ENCODE measurements at places on chromosomes 13 and 19. TPM values are rescaled to one million over a fixed set of nuclear protein-coding genes. Genes with fewer than 3 reads are reported as not detected.

GRCh38 chr19:5313307-5313706 lies 27.3 kb downstream of the PTPRS start:
- no peaks in the 10 kb centered on the region for H3K4me1 ChIP-seq
- H3K36me3 ChIP-seq, result no peaks in the 10 kb centered on the region
- H3K4me3 ChIP-seq, result no peak overlapping the region

DNA sequence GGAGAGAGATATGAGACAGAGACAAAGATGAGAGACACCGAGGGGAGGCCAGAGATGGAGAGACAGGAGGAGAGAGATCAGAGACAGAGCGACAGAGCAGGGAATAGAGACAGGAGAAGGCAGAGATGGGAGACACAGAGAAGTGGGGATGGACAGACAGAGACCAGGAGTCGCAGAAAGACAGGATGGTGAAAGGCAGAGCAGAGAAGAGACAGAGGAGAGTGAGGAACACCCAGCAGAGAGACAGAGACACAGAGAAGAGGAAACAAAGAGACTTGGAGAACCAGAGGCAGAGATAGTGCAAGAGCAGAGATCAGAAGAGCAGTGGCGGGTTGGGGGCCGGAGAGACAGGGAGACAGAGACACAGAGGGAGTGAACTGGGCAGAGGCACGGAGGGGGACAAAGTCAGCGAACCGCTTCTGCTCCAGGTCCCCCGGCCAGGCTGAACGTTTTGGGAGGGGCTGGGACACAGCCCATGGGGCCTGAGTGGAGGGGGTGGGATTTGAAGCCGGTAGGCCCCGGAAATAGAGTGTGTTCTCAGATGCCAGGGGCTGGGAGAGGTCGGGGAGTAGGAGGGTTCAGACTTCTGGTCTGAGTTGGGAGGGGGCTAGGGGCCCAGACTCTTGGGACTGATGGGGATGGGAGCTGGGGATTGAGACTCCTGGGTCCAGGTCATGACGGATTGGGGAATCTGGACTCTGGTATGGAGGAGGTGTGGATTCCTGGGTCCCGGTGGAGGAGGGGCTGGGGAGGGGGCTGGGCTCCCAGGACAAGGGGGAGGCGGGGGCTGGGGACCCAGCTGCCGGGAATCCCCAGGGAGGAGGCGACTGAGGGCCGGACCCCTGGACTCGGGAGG lies 654 bp downstream of the ZNF579 start:
- peak; percentile 75 for DNase-seq
- peaks cover 5% of the 10 kb centered on the region for H3K27me3 ChIP-seq
- H3K4me3 ChIP-seq, result peak overlapping the region; percentile 87

- no peak overlapping the region for H3K27ac ChIP-seq
- peaks cover 12% of the 10 kb centered on the region for H3K27me3 ChIP-seq
Observed at GRCh38 chr19:44807162-44807561, 1.7 kb upstream of the BCAM start.

DNA sequence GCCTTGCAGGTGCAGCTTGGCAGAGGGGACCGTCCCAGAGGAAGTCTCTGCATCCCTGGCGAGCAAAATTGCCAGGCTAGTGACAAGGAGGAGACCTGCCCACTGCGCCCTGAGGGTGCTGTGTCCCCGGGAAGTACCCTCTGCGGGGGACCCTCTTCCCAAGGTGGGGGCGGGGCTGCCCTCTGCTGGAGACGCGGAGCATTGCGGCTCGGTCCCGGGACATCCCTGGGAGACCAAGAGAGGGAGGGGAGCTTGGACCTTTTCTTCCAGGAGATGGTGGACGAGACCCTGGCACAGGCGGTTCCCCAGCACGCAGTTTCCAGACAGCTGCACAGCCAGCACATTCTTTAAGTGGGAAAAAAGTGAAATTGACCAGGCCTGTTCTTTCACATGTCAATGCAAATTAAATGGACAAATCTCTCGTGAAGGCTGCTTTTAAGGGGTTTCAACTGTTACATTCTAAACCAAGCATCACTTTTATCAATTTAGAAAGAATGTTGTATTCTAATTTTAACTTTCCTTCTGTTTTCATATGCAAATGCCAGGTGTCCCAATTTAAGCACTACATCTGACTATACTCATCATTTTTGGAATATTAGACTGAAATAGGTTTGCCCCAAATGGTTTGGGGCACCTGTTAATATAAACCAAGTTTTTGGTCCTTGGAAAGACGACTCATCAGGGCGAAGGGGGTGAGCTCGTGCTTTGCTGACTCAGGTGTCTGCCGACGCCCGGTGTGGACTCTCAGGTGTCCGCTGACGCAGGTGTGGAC lies 60.7 kb downstream of the MCF2L start:
- no peaks in the 10 kb centered on the region for H3K36me3 ChIP-seq
- H3K4me3 ChIP-seq, result no peak overlapping the region
- H3K27me3 ChIP-seq, result no peaks in the 10 kb centered on the region
- no peak overlapping the region for H3K27ac ChIP-seq
- DNase-seq, result peak; percentile 81

DNA sequence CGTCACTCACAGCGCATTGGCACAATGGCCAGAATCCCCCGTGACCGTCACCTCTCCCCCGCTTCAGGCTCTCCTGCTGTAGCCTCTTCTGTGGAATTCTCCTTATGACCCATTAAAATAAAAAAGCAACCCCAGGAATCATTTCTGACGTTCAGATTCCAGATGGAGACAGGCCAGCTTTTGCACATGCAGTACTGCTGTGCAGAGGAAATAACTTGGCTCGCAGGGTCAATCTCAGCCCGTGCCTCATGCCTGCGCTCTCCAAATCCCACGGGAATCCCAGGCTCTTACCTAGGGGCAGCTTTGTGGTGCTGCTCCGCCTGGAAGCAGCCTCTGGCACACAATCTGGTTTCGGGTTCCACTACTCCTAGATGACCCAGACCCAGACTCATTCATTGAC lies 32.7 kb upstream of the SOX1 start:
- H3K27ac ChIP-seq, result no peak overlapping the region
- no peaks in the 10 kb centered on the region for H3K4me1 ChIP-seq
- no peaks in the 10 kb centered on the region for H3K36me3 ChIP-seq
- DNase-seq, result no peak

GRCh38 chr19:52237771-52238400 lies 31.5 kb upstream of the ZNF766 start:
- no peaks in the 10 kb centered on the region for H3K27me3 ChIP-seq
- peak; percentile 87 for DNase-seq
- H3K27ac ChIP-seq, result no peak overlapping the region
- no peaks in the 10 kb centered on the region for H3K4me1 ChIP-seq
- no peak overlapping the region for H3K4me3 ChIP-seq

GRCh38 chr19:10583036-10583776 lies 3.9 kb downstream of the AP1M2 start:
- peaks cover 14% of the 10 kb centered on the region for H3K4me1 ChIP-seq
- H3K27ac ChIP-seq, result no peak overlapping the region
- DNase-seq, result no peak

DNA sequence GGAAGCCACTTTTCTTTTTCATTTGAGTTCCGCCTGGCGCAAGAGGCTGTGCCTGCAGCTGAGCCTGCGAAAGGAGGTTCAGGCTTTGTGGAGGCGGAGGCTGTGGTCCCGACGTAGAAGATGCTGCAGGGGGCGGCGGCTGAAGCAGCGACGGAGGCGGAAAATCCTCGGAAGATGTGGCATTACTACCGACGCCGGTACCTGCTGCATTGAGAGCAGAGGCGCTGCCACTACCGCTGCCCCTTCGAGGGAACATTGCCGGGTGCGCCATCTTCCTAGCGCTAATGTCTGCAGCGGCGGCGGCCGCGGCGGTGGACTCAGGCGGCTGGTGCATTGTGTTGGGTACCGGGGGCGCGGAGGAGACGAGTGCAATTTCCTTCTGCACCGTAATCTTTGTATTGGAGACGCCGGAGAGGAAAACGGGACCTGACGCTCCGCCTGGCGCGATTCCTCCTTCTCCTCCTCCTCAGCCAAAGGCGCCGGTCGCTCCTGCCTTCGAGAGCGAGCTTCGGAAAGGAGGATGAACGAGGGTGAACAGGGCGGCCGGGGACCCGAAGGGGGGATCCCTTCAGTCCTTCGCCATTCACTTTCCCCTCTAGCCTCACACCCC lies at the start of gene TSC22D1:
Gene TSC22D1 (minus strand): TSS at position 590 of the 610 bp plus-strand sequence. CDS start 256 bp downstream, at position 334.
- DNase-seq, result peak; percentile 85
- peaks cover 30% of the 10 kb centered on the region for H3K4me1 ChIP-seq
- peak within 1 kb of the TSS; percentile 93 for H3K4me3 ChIP-seq
- peaks cover 14% of the 10 kb centered on the region for H3K36me3 ChIP-seq
- peak within 1 kb of the TSS; percentile 94 for H3K27ac ChIP-seq

GRCh38 chr13:52428295-52428694 lies 22.1 kb downstream of the VPS36 start:
- H3K4me1 ChIP-seq, result no peaks in the 10 kb centered on the region
- H3K27me3 ChIP-seq, result no peaks in the 10 kb centered on the region
- H3K4me3 ChIP-seq, result no peak overlapping the region
- DNase-seq, result no peak
- no peak overlapping the region for H3K27ac ChIP-seq
- peaks cover 53% of the 10 kb centered on the region for H3K36me3 ChIP-seq

DNA sequence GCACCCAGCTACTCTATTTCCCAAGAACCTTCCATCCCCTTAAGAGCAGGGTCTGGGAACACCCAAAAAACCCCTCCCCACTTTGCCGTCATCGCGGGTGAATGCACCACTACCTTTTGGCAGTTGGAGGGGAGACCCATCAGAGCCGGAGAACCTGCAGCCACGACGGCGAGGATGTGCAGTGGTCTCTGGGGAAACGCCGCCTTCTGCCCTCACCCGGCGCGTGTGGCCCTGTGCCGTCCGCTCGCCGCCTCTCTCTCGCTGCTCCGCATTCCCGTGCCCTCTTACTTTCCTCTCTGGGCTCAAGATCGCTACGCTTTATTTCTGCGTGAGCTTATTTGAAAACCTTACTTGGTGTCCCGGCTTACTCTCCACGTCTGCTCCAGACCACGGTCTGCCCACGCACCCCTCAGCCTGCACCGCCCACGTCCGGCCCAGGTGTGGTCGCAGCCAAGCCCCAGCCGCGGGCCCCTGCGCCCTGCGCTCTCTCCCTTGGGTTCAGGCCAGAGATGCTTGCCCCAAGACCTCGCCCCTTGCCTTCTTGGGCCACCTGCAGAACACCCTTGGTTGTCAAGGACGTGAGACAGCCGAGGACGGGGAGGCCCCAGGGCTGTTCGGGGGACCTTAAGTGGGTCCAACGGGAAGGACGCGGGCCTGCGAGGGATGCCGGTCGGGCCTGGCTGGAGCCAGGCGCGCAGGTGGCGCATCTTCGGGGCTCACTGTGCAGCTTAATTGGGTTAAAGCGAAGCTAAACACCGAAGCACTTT lies 2.0 kb upstream of the MAB21L1 start:
- H3K4me1 ChIP-seq, result peaks cover 24% of the 10 kb centered on the region
- peaks cover 3% of the 10 kb centered on the region for H3K36me3 ChIP-seq
- H3K27ac ChIP-seq, result no peak overlapping the region

GRCh38 chr13:37076818-37077217 lies 17.3 kb upstream of the SUPT20H start:
- H3K36me3 ChIP-seq, result no peaks in the 10 kb centered on the region
- H3K27ac ChIP-seq, result no peak overlapping the region
- H3K27me3 ChIP-seq, result peaks cover 10% of the 10 kb centered on the region
- H3K4me3 ChIP-seq, result no peak overlapping the region
- H3K4me1 ChIP-seq, result no peaks in the 10 kb centered on the region
- DNase-seq, result no peak

- no peak overlapping the region for H3K27ac ChIP-seq
- H3K4me1 ChIP-seq, result peaks cover 13% of the 10 kb centered on the region
- no peak for DNase-seq
- no peak overlapping the region for H3K4me3 ChIP-seq
- peaks cover 86% of the 10 kb centered on the region for H3K27me3 ChIP-seq
Observed at GRCh38 chr13:94706101-94706842, 6.1 kb downstream of the SOX21 start.

DNA sequence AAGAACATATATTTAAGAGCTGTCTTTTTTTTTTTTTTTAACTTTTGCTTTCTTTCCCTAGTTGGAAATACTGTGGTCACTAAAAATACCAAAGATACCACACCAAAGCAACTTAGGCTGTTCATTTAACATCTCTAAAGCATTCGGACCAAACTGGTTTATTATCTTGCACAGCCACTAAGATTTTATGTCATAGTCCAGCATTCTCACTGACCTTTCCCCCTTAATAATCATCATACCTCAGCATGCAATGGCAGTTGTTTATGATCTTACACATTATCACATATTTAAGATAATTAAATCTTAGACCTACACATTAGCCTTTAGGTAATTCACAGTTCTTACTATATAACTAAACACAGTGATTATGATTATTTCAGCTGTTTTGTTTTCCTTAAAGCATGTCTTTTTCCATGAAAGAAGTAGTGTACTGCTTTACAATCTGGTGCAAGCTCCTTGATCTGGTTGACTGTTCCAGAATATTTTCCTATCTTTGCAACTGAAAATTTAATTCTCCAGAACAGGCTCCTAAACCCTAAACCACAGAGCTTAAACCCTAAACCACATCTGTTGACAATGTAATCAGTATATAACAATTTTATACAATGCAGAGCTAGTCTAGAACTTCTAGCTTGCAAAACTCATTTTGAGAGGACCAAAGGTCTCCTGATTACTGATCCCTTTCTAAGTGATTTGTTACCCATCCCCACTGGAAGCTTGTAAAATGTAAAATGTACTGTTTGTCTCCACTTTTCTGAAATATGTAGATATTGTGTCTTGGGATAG lies 74.2 kb downstream of the CDK8 start:
- H3K4me3 ChIP-seq, result no peak overlapping the region
- no peaks in the 10 kb centered on the region for H3K27me3 ChIP-seq
- H3K27ac ChIP-seq, result no peak overlapping the region
- DNase-seq, result no peak

GRCh38 chr13:37070145-37070695 lies 10.7 kb upstream of the SUPT20H start:
- no peaks in the 10 kb centered on the region for H3K4me1 ChIP-seq
- H3K4me3 ChIP-seq, result no peak overlapping the region
- H3K36me3 ChIP-seq, result no peaks in the 10 kb centered on the region
- H3K27ac ChIP-seq, result no peak overlapping the region
- H3K27me3 ChIP-seq, result peaks cover 14% of the 10 kb centered on the region

- H3K27ac ChIP-seq, result no peak overlapping the region
- no peak for DNase-seq
- peaks cover 31% of the 10 kb centered on the region for H3K27me3 ChIP-seq
- no peaks in the 10 kb centered on the region for H3K36me3 ChIP-seq
Observed at GRCh38 chr19:14063105-14063504, 1.2 kb upstream of the PALM3 start.

DNA sequence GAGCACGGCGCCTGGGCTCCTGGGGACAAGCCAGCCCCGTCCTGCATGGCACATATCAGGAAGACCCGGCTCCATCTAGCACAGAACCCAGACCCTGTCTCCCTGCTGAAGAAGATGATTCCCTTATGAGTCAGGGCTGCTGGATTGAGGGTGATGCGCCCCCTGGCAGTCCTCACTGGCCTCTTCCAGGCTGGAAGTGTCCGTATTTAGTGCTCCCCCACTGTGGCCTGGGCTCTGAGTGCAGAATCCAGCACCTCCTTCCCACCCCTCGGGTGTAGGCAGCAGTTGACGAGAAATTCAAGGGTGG lies 14.9 kb downstream of the COMP start:
- H3K27me3 ChIP-seq, result no peaks in the 10 kb centered on the region
- H3K4me1 ChIP-seq, result no peaks in the 10 kb centered on the region
- no peak for DNase-seq
- no peak overlapping the region for H3K4me3 ChIP-seq

GRCh38 chr19:35257113-35257461 lies 8.3 kb downstream of the LSR start:
- H3K4me3 ChIP-seq, result no peak overlapping the region
- DNase-seq, result no peak
- no peaks in the 10 kb centered on the region for H3K27me3 ChIP-seq
- H3K4me1 ChIP-seq, result peaks cover 6% of the 10 kb centered on the region
- no peaks in the 10 kb centered on the region for H3K36me3 ChIP-seq
- no peak overlapping the region for H3K27ac ChIP-seq

The GAPDHS gene
- total RNA-seq, result not detected

The LYPD5 gene
- total RNA-seq, result 0.42 TPM

The TMEM150B gene
- total RNA-seq, result 0.69 TPM

The MARK4 gene
- 26.1 TPM for total RNA-seq

The KLK10 gene
- not detected for total RNA-seq

The PET100 gene
- 99.2 TPM for total RNA-seq

The ZNF649 gene
- total RNA-seq, result 10.7 TPM

The AMER2 gene
- total RNA-seq, result not detected
